ENCODE measurements at places on chromosomes 13 and 19.

DNA sequence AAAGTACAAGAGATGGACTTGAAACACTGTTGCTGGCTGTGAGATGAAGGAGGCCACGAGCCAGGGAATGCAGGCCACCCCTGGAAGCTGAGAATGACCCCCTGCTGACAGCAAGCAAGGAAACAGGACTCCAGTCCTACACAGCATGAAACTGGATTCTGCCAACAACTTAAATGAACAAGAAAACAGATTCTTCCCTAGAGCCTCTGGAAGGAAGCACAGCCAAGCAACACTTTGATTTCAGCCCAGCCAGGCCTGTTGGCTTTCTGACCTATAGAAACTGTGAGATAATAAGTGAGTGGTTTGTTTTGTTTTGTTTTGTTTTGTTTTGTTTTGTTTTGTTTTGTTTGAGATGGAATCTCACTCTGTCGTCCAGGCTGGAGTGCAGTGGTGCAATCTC lies 105.3 kb upstream of the CACNA1A start:
- no peak for DNase-seq

GRCh38 chr19:46186101-46186716 lies 38.2 kb downstream of the IGFL2 start:
- DNase-seq: no peak

GRCh38 chr19:12868540-12869112 lies 12.6 kb downstream of the DNASE2 start:
- peak; percentile 53 for DNase-seq

DNA sequence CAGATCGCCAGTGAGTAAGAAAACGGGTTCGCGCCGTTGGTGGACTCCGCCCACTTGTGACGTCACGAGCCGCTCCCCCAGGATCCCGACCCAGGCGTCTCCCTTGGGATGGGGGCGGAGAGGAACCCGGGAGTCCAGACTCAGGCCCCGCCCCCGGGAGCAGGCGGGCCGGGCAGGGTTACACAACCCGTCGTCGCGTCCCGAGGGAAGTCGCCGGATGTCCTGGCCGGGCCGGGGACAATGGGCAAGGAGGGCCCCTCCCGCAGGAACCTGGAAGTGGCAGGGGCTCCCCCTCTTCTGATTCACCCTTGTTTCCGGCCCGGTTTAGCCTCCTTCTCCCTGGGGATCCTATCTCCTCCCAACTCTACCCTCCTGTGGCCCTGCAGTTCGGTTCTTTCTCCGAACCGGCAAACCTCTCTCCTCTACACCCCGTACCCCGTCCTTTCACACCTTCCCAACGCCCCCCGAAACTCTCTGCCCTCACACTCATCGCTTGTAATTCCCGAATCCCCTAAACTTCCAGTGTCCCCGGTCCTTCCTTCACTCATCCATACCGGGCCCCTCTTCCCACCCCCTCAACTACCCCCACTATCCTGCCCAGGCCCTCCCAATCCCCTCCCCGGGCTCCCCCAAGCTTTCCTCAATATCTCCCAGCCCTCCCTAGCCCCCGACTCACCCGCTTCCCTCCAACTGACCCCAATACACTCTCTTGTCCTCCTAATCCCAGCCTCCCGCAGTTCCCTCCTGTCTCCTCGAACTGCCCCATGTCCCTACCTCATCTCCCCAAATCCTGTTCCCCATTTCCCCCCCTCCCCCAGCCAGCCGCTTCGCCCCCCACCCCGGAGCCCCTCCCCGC lies 20.0 kb upstream of the ERCC1 start:
- DNase-seq: peak; percentile 99

DNA sequence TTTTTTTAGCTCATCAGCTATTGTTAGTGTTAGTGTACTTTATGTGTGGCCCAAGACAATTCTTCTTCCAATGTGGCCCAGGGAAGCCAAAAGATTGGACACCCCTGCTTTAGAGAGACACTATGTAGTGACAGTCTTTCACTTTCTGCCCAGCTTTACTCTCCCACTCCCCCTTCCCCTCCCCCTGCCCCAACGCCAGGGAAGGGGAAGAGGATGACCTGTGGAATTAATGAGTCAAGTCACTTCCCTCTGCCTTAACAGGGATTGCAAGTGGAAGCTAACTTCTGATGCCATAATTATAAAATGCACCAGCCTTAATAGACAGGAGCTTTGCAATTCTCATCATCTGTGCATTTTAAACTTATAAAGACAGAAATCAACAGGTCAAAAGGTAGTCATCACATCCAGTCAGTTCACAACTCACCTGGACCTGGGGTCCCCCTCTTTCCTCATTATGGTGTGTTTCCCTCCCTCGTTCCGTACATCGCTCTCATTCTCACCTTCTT lies 1.6 kb downstream of the ZNF415 start:
- no peak for DNase-seq

DNA sequence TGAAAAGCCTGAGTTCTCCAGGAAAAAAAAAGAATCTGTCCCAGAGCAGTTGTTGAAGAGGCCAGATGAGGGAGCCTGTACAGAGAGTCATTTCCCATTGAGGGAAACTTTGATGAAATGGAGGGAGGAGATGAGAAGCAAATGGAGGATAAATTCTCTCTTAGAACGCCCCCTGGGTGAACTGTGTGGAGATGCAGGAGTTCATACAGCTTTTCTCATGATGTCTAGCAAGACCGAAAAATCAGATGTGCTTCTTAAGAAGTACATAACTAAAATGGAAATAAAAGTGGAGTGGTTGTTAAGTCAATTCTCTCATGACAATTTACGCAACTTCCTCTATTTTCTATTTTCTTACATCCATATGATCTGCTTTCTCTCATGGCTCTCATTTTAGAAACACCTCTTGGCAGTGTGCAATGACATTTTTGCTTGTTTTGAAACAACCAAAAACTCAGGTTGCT lies 1263.1 kb downstream of the PCDH9 start:
- peak; percentile 52 for DNase-seq

DNA sequence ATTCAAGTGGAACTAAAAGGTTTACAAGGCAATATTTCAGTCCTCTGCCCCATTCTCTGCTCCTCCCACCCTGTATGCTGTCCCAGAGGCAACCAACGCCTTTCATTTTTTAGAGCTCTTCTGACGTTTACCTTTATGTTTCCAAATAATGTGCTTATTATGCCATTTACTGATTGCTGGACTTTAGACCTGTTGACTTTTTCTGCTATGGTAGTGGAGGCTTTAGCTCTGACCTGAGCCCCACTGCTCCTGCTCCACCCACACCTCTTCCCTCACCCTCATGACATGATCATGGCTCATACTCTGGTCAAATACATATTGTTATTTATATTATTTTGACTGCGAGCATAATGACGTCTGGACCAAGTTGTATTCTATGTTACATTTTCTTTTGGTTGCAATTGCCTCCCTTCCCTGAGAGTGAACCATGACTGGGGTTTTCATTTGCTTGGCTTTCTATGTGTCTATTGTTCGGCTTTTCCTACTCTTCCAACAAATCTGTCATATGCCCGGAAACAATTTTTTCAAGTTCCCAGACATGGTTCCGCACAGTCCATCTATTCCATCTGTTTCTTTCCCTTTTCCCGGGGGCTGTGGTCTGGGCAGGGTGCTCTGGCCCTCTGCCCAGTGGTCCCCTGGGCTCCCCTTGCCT lies 31.4 kb upstream of the GJB6 start:
- no peak for DNase-seq

GRCh38 chr13:70424928-70425327 lies 316.7 kb upstream of the KLHL1 start:
- DNase-seq: no peak

GRCh38 chr13:94776956-94777355 lies 64.6 kb upstream of the SOX21 start:
- no peak for DNase-seq
